Stimulated activated CD8-positive, alpha-beta memory T cell treated with anti-CD3 and anti-CD28 coated beads, Interleukin-2, amount 100 ng/mL, for 1 hour (primary cell): ENCODE measurements at places on chromosomes 5 and 9.

DNA sequence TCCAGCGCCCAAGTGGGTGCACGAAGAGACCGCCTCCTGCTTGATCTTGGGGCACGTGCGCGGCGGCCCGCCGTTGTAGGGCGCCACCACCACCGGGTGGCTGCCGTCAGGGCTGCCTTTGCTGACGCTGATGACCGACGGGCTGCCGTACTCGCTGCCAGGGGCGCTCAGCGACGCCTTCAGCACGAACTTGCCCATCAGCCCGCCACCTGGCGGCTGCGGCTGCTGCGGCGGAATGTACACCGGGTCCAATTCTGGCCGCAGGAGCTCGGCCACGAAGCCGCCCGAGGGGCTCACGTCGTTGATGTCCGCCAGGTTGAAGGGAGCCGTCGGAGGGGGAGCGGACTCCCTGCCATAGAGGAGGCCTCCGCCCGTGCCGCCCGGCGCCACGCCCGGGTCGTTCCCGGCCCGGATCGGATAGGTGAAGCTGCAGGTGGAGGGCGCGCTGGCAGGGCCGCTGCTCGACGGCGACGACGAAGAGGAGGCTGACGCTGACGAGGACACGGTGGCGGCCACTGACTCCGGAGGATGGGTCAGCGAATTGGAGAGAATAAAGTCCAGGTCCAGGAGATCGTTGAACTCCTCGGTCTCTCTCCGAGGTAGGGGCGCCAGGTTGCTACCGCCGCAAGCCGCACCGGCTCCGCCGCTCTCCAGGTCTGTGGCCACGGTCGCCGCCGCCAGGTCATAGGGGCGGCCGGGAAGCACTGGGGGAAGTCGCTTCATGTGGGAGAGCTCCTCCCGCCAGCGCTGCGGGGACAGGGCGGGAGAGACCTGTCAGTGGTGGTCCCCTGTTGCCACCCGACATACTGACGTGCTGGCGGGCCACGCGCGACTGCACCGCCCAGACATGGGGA is 1.8 kb downstream of the KLF4 start:
- no peak for DNase-seq

GRCh38 chr9:129909851-129910250 is 74.6 kb downstream of the USP20 start:
- DNase-seq = no peak

GRCh38 chr5:2877522-2877921 is 126.0 kb upstream of the IRX2 start:
- no peak for DNase-seq

GRCh38 chr9:82332774-82333152 is 344.2 kb downstream of the SPATA31D1 start:
- no peak for DNase-seq

- no peak for DNase-seq
Measured at GRCh38 chr9:133667759-133668450, 31.7 kb downstream of the DBH start.

DNA sequence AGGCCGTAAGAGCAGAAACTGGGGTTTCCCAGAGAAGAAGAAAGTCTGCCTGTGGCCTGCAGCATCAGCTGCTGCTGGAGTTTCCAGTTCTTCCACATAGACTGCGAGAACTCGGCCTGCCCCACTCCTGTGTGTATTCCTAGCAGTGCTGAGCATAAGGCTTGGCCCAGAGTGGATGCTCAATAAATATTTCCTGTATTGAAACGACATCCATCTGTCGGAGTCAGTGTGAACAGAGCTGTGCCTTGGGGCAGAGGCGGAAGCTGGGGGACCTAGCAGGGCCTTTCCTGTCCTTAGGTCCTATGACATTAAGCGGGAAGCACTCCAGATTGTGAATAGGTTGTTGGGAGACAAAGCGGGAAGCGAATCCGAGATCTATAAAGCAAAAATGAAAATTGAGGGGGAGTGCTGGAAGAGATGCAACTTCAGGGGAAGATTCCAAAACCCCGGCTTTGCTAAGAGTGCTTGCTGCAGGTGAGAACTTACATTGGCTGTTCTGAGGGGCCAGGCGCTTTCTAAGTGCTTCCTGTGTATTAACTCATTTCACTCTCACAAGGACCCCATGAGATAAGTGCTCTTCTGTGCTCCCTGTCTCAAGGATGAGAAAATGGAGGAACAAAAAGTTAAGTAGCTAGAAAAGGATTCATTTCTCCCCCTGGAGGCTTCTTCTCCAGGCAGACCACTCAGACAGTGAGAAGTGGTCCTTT is 76.1 kb upstream of the CXCL14 start:
- no peak for DNase-seq

- DNase-seq = no peak
Measured at GRCh38 chr9:8160787-8161186, 361.2 kb upstream of the DMAC1 start.

DNA sequence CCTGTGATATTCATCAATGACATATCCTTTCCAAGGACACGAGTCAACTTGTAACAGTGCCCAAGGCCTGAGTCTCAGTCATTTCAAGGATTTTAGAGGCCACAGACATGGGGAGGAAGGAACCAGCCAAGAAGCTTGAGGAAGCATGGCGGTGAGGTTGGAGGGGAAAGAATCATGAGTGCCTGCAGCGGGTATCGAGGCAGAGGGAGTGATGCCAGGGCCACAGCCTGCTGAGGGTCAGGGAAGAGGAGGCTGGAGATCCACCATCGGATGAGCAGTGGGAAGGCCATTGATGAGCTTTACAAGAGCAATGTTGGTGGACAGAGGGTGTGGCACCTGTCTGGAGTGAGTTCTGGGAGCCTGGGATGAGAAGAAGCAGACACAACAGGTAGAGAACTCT is 88.5 kb upstream of the IER5L start:
- DNase-seq = no peak

DNA sequence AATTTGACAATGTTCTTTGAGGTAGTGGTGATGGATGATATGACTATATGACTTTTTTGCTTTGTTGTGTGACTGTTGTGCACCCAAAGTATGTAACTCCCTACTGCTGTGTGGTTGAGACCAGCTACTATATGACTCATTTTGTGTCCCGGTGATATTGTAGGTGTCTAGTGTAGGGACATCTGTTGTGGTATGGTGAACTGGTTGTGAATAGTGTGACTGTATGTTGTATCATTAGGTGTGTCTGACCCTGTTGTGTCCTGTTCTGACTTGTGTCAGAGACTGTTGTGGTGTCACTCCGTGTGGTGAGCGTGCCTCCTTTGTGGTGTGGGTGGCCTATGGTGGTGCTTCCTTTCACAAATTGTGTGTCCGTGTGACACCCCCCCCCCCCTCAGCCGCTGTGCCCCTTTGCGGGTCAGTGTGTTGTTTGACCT is 11.2 kb upstream of the CXXC5 start:
- DNase-seq = no peak

- no peak for DNase-seq
Measured at GRCh38 chr9:127711831-127712274, 3.6 kb downstream of the PTRH1 start.

- DNase-seq = no peak
Measured at GRCh38 chr5:80229902-80230255, 26.0 kb downstream of the SERINC5 start.

GRCh38 chr5:103166706-103167105 is 46.6 kb downstream of the PPIP5K2 start:
- no peak for DNase-seq

DNA sequence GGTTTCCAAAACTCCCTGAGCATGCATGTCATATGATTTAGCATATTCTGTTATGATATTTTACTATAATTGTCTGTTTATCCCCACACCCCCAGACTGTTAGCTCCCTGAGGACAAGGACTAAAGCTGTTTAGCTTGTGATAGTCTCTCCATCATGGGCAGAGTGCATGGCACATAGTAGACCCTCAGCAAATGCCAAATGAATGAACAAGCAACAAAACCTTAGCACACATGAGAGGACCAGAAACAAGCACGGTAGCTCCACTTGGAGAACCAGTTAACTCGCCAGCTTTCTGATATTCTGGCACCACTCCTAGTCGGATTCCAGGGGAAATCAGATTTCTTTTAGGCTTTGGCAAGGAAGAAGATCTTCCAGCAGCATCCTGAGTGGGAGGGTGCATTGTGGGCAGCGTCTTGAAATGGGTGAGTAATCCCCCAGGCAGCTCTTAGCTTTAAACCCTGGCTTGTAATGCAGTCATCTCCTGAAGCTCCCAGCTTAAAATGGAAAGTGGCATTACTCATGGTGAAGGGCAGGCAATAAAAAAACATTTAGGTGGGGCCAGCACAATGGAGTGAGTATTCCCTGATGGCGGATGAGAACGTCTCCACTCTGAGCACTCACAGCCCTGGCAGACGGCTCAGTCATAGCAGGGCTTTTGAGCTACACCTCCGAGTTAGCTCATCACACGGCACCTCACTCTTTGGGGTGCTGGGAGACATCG is 41.1 kb downstream of the FGF1 start:
- no peak for DNase-seq

GRCh38 chr5:43638546-43638945 is 35.6 kb downstream of the NNT start:
- DNase-seq = no peak

DNA sequence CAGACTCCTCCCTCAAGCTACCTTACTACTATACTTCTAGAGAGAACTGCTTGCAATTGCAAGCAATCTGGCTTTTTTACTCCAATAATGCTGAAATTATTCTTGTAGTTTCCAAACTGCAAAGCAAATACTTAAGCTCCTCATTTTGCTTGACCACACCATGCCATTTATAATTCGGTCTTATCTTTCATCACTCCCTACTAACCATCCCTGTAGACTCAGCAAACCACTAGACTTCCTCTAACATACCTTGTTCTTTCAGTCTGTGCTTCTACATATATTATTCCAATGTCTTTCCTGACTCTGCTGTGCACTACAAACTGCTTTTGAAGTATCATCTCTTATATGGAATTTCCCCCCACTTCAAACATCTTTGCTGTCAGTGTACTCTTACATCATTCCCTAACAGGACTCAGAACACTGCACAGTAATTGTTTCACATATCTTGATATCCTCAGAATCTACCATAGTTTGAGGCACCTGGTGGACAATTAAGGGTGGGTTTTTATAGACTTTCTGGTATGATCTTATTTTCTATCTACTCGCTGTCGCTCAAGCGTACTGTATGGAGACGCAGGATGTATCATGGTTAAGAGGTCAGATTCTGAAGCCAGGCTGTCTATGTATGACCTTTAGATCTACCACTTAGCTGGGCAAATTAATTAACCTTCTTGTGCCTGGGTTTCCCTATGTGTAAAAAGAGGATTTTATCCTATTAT is 2.8 kb downstream of the IL6ST start:
- no peak for DNase-seq

DNA sequence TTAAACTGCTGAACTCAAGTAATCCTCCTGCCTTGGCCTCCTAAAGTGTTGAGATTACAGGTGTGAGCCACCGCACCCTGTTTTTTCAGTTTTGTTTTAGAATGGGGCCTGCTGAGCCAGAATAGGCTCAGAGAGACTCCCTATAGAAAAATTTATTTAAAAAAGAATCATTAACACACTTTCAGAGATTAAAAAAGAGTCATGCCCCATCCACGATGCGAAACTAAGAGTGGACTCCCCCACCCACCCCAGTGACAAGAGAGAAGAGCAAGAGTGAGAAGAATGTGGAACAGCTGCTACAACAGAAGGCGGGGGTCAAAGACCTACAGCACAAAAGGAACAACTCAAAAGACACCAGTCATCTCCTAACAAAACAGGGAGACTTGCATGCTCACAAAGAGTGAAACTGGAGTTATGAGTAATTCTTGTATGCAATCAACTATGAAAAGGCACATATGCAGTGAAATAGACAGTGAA is 47.2 kb downstream of the GLDC start:
- DNase-seq = no peak

- DNase-seq = no peak
Measured at GRCh38 chr9:128245421-128246151, 30.2 kb downstream of the GOLGA2 start.

- DNase-seq = no peak
Measured at GRCh38 chr9:27945386-27945785, 372.1 kb upstream of the C9orf72 start.

- DNase-seq = no peak
Measured at GRCh38 chr9:89969881-89970639, 365.2 kb downstream of the GADD45G start.

- no peak for DNase-seq
Measured at GRCh38 chr5:78601559-78602314, 46.8 kb downstream of the LHFPL2 start.

- DNase-seq = no peak
Measured at GRCh38 chr5:178331491-178331996, 98.9 kb upstream of the PHYKPL start.

DNA sequence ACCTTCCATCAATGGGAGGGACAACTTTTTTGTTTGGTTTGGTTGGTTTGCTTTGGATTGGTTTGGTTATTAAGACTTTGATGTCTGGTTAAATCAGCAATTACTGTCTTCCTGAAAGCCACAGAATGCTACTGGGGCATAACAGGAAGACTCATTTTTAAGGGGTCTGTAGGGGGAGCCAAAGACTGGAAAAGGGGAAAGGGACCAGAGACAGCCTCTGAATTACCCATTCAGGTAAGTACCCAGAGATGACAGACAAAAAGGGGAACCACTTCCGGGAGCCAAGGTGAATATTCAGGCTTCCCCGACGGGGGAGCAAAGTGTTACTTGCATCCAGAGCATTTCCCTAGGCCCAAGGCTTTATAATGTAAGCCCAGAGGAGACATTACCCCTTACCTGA is 4.6 kb upstream of the FEM1C start:
- no peak for DNase-seq

DNA sequence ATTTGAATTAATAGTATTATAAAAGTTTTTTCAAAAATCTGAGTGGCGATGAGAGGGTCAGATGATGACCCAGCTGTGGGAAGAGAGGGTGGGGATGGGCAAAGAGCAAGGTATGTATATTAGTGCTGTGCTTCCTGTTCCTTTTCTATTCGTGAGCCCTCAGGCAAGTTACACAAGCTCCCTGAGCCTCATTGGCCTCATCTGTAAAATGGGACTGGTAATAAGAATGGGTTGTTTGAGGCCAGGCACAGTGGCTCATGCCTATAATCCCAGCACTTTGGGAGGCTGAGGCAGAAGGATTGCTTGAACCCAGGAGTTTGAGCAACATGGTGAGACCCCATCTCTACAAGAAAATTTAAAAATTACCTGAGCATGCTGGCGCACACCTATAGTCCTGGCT is 24.0 kb upstream of the MLANA start:
- no peak for DNase-seq

DNA sequence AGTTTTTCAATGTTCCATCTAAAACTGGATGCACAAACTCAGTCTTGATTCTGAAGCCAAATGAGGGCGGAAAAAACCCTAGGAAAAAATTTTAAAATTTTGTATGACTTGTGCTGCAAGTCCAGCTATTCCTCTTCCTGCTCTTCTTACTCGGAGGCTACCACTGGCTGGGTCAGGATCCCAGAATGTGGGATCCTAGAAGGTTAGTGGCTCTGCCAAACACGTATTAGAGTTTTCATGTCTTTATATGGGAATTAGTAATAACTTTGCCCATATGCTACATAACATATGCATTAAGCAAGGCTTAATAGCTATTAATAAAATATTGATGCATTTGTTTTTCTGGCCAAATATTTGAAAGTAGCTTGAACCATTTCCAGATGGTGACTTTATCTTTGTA is 458.3 kb downstream of the AGTPBP1 start:
- no peak for DNase-seq

DNA sequence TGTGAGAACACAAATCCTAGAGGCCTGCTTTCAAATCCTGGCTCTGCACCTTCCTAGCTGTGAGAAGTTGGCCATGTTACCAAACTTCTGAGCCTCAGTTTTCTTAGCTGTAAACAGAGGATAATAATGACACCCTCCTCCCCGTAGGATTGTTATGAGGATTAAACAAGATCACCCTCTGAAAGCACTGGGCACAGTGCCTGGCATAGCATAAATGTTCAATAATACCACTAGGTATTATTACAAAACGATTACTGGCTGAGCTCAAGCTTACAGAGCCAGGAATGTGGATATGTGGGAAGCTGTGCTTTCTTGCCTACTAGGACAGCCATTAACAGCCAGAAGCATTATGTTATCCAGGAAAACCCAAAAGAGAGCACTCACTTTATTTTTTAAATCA is 30.8 kb upstream of the POU4F3 start:
- no peak for DNase-seq
